ENCODE measurements at places on chromosomes 7 and 10.

DNA sequence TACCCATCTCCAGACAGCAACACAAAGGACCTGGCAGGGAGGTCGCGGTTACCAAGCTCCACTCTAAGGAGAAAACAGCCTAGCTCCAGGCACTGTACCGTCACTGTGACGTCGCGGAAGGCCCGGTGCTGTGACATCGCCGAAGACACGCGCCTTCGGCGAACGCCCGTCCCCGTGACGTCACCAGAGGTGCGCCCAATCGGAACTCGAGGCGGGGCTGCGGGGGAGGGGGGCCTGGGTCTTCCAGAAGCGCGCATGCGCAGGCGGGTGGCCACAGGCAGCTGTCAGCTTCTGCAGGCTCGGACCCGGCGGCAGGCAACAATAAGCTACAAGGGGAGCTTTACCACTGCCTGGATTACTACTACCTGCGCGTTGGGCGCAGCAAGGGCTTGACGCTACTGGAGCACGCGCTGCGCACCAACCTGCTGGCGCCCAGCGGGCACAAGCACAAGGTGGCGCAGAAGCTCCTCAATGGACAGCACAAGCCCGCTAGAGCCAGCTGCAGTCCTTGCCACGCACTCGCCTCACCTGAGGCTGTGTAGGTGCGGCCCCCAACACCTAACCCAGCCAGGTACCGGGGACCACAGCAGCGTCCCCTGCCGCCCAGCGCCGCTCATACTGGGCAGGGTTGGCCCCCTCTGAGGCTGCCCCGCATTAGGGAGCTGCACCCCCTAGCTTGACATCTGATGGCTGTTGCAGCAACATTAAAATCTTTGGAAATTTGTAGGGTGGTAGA, 208.4 kb downstream of the TPST1 start:
- peak; percentile 57 for DNase-seq

DNA sequence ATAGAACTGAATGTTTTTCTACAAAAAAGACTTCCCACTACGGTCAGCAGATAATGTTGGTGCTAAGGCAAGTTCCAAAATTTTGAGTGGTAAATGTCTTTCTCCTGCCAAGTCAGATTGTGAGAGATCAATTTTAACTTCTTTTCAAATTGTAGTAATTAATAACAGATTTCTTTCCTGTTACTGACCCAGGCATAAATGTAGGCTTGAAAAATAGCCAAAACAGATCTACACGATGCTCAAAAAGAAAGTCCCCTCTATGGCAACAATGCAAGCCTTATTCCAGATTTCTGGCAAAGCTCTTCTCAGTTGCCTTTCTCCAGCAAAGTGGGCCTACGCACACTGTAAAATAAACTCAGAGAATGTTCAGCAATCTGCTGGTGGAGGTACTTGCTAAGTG, 641.0 kb upstream of the NRP1 start:
- DNase-seq: no peak

DNA sequence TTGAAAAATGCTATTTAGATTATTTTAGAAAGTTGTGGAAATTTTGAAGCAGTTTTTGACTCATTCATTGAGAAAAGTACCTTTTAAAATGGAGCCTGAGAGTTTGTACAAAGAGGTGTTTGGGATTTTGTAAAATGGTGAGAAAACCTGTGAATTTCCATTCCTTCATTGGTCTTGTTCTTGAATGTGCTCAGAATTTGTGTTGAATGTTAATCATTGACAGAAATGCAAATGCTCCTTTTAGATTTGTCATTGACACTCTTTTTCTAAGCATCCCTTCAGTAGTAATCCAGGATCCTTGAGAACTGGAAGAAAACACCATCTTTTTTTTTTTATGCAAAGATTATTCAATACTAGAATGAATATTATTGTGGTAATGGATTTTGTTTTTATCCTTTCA, 74.8 kb downstream of the LCOR start:
- DNase-seq: no peak

DNA sequence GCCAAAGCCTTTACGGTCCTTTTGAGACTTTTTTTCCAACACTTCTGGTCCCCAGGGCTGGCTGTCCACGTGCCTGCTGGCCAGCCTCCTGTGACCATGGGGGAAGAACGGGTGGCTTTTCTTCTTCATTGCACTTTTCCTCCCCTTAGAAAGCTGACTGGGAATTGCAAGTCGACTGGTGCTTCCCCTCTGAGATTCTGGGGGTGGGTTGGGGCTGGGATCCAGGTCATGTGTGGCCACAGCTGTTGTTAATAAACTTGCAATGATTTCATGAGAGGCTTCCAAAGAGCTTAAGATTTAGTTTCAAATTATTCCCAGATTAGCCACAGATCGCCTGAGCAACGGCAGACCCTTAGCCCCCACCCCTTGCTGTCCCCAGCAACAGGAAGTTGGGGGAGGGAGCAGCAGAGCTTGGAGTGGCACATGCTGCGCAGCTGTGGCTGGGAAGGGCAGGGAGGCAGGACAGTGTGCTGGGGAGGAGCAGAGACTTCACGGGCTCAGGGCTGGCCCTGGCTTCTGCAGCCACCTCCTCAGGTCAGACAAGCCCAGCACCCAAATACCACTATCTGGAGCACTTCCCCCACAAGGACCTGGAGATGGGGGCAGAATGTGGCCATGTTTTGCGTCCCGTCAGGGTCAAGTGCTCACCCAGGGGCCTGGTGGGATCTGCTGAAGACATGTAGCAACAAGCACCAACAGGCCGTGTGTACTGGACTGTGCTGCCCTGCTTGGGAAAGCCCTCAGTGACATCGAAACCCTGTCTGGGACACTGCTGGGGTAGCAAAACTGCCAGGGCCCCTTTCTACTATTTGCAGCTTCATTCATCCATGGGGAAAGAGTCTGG, 147.1 kb downstream of the RNF216 start:
- DNase-seq: peak; percentile 94

- DNase-seq: no peak
Observed at GRCh38 chr10:93333278-93333978, 148.7 kb downstream of the MYOF start.

All from fibroblast of skin of left quadriceps (primary cell).